ENCODE measurements at places on chromosomes 13 and 19.

GRCh38 chr19:15368051-15368632 is 11.4 kb downstream of the AKAP8 start:
- DNase-seq: no peak

GRCh38 chr19:29946645-29947044 is 4.6 kb downstream of the URI1 start:
- no peak for DNase-seq

DNA sequence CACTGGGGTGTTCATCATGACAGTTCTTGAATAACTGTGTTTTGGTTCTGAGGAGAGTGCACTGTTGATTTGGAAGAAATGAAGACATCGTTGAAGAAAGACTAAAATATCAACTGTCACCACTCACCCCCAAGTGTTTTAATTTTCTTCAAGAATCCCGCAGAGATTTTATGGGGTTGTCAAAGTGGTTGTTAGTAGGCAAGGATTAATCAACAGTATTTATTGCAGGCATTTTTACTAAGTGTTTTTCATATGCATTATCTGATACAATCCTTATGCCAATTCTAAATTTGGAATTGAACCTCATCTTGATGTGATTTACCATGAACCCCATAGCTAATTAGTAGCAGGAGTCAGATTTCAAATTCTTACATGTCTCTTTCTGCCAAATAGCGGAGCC is 63.7 kb upstream of the OBI1 start:
- DNase-seq: no peak

DNA sequence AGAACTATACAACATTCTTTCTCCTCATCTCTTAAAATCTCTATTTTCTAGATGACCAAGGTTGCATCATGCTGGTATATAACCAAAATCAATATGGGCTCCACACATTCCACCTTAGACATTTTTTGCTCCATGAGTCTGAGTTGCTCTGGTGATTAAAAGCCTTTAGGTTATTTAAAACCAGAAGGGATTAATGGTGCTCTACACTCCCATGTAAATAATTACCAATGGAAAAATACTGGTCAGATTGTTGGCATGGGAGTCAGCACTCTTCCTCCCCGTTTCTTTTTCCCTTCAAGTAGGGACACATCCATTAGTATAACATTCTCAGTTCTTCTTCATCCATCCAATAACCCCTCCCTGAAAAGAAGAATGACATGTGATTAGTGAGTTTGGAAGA is 747.7 kb downstream of the PCDH17 start:
- DNase-seq: no peak
